A673 (cell line): ENCODE measurements at places on chromosomes 11 and 22.

DNA sequence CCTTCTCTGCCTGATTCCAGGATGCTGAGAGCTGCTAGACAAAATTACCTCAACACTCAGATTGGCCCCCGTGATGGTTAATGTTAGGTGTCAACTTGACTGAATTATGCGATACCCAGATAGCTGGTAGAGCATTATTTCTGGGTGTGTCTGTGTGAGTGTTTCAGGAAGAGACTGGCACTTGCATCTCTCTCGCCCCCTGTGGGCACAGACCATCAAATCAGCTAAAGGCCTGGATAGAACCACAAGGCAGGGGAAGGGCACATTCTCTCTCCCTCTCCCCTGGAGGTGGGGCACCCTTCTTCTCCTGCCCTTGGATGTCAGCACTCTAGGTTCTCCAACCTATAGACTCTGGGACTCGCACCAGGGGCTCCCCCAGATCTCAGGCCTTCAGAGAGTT lies 79.7 kb downstream of the KIRREL3 start:
- DNase-seq = peak; percentile 6

DNA sequence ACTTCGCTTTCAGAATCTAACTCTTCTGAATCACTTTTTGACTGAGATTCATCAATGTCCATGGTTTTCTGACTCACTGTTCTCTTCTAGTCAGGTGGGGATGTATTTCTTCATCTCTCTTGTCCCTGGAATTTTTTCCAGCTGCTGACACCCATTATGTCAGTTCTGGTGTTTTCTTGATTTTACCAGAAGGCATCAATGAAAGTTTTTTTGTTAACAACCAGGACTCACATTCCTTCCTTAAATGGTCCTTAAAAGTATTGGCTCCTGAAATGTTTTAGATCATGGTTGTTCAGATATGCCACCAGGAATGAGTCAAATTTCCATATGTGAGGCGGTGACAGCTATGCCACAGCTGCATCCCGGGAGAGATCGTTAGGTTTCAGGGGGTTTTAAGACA lies 12.9 kb downstream of the MICAL2 start:
- no peak for DNase-seq

GRCh38 chr11:68383976-68384501 lies 71.6 kb downstream of the LRP5 start:
- peak; percentile 66 for DNase-seq

GRCh38 chr11:57164317-57164716 lies 17.4 kb upstream of the LRRC55 start:
- no peak for DNase-seq

GRCh38 chr11:79897896-79898295 lies 457.1 kb upstream of the TENM4 start:
- no peak for DNase-seq

DNA sequence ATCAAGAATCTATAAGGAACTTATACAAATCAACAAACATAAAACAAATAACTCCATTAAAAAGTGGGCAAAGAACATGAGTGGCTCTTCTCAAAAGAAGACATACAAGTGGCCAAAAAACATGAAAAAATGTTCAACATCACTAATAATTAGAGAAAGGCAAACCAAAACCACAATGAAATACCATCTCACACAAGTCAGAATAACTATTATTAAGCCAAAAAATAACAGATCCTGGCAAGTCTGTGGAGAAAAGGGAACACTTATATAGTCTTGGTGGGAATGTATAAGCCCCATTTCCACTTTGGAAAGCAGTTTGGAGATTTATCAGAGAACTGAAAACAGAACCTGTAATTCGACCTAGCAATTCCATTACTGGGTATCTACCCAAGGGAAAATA lies 921.0 kb downstream of the KCNA4 start:
- no peak for DNase-seq

GRCh38 chr11:94602430-94603372 lies 35.5 kb downstream of the PIWIL4 start:
- DNase-seq = peak; percentile 62

- DNase-seq = no peak
Observed at GRCh38 chr11:69393178-69393832, 88.2 kb upstream of the LINC01488 start.

- no peak for DNase-seq
Observed at GRCh38 chr11:27281740-27282590, 81.0 kb downstream of the CCDC34 start.

DNA sequence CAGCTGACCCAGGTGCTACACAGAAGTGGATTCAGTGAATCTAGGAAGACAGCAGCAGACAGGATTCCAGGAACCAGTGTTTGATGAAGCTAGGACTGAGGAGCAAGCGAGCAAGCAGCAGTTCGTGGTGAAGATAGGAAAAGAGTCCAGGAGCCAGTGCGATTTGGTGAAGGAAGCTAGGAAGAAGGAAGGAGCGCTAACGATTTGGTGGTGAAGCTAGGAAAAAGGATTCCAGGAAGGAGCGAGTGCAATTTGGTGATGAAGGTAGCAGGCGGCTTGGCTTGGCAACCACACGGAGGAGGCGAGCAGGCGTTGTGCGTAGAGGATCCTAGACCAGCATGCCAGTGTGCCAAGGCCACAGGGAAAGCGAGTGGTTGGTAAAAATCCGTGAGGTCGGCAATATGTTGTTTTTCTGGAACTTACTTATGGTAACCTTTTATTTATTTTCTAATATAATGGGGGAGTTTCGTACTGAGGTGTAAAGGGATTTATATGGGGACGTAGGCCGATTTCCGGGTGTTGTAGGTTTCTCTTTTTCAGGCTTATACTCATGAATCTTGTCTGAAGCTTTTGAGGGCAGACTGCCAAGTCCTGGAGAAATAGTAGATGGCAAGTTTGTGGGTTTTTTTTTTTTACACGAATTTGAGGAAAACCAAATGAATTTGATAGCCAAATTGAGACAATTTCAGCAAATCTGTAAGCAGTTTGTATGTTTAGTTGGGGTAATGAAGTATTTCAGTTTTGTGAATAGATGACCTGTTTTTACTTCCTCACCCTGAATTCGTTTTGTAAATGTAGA lies 1.7 kb downstream of the MALAT1 start:
- peak; percentile 74 for DNase-seq

GRCh38 chr22:27137871-27138337 lies 480.5 kb downstream of the MIAT start:
- no peak for DNase-seq

DNA sequence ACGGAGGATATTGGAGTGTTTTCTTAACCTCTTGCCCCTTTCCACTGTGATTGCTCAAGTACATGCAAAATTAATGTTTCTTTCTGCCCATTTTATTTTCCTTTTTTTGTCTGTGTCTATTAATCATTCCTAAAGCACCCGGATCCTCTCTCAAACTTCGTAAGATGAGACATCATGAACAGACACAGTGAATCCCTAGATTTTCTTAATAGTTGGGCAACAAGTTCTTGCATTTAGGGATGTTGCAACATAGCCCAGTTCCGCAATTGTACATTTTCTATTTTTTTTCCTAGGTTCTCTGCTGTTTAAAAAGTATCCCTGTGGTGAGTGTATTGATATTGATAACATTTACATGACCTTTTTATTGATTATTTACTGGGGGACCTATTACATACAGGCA lies 2.9 kb downstream of the FAM111A start:
- peak; percentile 3 for DNase-seq

DNA sequence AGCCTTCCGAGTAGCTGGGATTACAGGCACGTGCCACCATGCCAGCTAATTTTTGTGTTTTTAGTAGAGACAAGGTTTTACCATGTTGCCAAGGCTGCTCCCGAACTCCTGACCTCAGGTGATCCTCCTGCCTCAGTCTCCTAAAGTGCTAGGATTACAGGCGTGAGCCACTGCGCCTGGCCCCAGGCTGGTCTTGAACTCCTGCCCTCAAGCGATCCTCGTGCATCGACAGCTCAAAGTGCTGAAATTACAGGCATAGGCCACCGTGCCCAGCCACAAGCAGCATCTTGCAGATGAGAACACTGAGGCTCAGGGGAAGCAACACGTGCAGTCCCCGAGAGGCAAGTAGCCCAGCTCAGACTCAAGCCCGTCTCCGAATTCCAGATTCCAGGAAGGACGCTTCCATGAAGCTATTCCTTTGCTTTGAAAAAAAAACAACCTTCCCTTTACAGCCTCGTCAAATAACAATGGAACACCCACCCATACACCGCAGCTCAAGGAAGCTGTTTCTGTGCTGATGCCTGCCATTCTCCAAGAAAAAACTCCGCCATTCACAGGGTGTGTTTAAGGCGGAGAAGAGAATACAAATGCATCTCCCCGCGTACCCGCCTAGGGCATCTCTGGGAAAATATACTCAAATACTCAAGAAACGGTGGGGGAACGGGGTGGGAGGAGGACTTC lies 34.5 kb upstream of the PDGFB start:
- DNase-seq = no peak

GRCh38 chr11:33064866-33065265 lies 25.5 kb downstream of the TCP11L1 start:
- DNase-seq = no peak

- DNase-seq = no peak
Observed at GRCh38 chr11:62020661-62021060, 53.2 kb upstream of the FTH1 start.

- peak; percentile 68 for DNase-seq
Observed at GRCh38 chr11:111633756-111634362, 31.6 kb downstream of the SIK2 start.

- DNase-seq = no peak
Observed at GRCh38 chr22:27199354-27199753, 542.0 kb downstream of the MIAT start.

- DNase-seq = no peak
Observed at GRCh38 chr22:40025856-40026255, 31.1 kb downstream of the FAM83F start.

GRCh38 chr22:34992672-34993071 lies 73.3 kb upstream of the ISX start:
- no peak for DNase-seq

DNA sequence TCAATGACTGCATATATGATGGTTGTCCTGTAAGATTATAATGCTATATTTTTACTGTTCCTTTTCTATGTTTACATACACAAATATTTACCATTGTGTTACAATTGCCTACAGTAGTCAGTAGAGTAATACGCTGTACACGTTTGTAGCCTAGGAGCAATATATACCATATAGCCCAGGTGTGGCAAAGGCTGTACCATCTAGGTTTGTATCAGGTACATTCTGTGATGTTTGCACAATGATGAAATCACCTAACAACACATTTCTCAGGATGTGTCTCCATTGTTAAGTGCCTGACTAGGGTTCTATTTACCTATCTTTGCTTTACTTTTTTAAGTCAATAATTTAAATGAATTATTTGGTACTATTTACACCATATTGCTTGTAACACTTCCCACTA lies 21.9 kb downstream of the PRR5L start:
- no peak for DNase-seq

- no peak for DNase-seq
Observed at GRCh38 chr11:111045874-111046273, 199.7 kb upstream of the POU2AF2 start.

- DNase-seq = peak; percentile 72
Observed at GRCh38 chr11:63763496-63764339, 4.9 kb downstream of the ZFTA start.

GRCh38 chr11:62555464-62556107 lies 9.0 kb upstream of the AHNAK start:
- DNase-seq = no peak

GRCh38 chr11:63768237-63769041 lies at the start of gene ZFTA:
Gene ZFTA, minus strand, starts transcription at chr11:63768775. Its CDS starts 153 bp downstream, at chr11:63768622.
- DNase-seq = peak; percentile 85

GRCh38 chr11:102792604-102793003 lies 5.4 kb downstream of the MMP1 start:
- DNase-seq = no peak

GRCh38 chr11:32602657-32603415 lies 19.2 kb downstream of the EIF3M start:
- no peak for DNase-seq

DNA sequence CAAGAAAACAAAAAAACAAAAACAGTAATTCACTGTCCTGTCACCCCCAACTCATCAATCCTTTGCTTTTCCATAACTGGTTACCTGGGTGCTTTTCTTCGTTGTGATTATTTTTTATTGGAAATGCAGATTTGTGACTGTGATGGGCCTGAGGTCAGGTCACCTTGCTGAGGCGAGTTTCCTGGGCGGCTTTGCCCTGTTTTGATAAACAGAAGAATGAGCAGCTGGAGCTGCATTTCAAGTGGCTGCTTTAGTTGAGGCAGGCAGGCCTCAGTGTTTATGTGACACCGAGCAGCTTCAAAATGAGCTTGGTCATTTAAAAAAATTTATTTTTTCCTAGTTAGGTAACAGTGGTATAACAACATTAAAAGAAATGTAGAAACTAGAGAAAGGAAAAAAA lies 22.2 kb downstream of the PTPRJ start:
- no peak for DNase-seq
